ENCODE measurements at places on chromosomes 1 and 21. TPM values are rescaled to one million over a fixed set of nuclear protein-coding genes. Genes with fewer than 3 reads are reported as not detected.

GRCh38 chr1:96478228-96478627, 243.4 kb upstream of the PTBP2 start:
- no peak for DNase-seq

DNA sequence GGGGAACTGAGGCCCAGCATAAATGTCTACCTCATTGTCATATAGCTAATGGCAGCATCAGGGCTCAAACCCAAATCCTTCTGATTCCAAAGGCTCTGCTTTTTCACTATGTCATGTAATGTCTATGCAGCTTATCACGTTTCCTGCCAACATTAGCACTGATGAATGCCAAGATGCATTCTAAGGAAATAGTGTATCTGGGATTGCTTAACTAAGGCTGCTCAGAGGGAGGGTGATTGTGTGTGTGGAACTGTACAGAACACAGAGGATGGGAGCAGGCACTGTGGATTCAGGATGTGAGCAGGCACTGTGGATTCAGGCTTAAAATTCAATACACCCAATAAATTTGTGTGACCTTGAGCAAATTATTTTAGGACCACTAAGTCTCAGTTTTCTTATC, 456.4 kb upstream of the DEPDC1 start:
- DNase-seq, result no peak

DNA sequence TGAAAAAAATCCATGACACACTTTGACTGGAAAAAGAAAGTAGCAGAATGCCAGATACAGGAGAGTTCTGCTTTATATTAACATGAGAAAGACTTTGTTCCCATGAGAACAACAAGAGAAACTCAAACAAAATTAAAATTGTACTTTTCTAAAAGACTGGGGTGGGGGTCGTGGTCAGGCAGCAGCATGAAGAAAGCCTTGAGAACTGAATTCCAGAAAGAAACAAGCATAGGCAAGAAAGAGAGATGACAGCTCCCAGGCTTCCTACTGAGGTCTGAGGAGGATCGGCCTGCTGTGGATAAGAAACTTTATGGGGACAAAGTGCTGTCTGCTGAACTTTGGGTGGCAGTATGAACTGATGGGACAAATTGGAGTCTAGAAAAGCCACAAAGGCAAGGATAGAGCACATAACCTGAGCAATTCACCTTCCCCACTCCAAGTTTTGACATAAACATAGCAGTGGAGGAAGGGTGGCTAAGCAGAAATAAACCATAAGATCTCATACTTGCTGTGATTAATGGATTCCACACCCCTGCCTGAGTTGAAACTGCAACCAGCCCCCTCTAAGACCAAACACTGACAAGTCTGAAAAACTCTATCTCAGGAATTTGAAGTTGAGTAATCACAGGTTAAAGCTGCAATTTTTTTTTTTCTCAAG, 43.7 kb downstream of the COL6A1 start:
- DNase-seq, result no peak

- no peak for DNase-seq
Observed at GRCh38 chr1:109379422-109379821, 18.3 kb downstream of the SORT1 start.

- DNase-seq, result no peak
Observed at GRCh38 chr1:112544751-112545150, 36.0 kb downstream of the WNT2B start.

DNA sequence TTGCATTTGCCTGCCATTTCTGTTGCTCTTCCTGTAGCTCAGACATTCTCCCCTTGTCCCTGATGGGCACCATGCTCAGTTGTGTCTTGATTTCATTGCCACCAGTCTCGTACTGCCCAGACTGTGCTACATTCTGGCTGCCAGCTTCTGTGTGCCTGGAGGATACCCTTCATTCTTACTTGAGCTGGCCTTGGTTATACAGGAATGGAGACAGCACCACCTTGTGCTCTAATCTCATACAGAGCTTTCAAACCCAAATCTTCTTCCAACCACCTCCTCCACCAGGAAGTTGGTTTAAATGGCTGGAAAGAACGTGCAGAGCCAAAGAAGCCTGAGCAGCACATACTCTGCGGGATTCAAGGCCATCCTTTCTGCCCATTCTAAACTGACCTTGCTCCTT, 165.3 kb downstream of the SLC35F3 start:
- DNase-seq, result no peak

GRCh38 chr1:159212596-159212995, 7.9 kb downstream of the ACKR1 start:
- no peak for DNase-seq

- no peak for DNase-seq
Observed at GRCh38 chr21:36790616-36791015, 91.7 kb downstream of the SIM2 start.

DNA sequence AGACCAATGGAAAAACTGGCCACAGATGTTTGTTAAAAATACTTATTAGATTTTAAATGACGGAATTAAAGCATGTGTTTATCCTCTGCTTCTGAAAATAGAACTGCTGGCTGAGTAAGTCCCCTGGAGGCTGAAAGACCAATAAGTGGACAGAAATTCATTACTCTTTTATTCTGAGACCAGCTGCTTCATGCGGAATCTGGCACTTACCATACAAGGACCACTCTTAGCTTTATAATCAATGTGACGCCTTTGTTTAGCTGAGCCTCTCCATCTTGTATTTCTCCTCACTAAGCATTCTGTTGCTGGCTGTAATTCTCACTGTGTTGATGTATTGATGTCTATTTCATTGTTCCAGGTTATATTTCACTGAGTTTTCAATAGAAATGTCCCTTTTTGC, 6.3 kb upstream of the EXO1 start:
- DNase-seq, result no peak

GRCh38 chr21:21715266-21715969, 717.2 kb downstream of the NCAM2 start:
- DNase-seq, result no peak

- no peak for DNase-seq
Observed at GRCh38 chr21:25901330-25901979, 166.7 kb downstream of the GABPA start.

DNA sequence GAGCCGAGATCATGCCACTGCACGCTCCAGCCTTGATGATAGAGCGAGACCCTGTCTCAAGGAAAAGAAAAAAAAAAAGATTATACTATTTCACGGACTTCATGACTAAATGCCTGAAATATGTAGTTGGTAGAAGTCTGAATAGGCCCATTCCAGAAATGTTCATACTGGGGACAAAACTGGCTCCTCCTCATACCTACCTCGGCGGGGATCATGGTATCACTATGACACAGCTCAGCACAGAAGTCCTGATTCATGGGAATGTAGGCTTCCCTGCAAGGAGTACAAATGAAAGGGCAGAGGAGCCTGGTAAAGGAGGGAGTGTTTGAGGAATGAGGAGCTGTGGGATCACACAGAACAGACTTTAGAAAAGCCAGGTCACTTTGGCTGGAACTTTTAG, 5.0 kb downstream of the SPATA46 start:
- DNase-seq, result no peak

DNA sequence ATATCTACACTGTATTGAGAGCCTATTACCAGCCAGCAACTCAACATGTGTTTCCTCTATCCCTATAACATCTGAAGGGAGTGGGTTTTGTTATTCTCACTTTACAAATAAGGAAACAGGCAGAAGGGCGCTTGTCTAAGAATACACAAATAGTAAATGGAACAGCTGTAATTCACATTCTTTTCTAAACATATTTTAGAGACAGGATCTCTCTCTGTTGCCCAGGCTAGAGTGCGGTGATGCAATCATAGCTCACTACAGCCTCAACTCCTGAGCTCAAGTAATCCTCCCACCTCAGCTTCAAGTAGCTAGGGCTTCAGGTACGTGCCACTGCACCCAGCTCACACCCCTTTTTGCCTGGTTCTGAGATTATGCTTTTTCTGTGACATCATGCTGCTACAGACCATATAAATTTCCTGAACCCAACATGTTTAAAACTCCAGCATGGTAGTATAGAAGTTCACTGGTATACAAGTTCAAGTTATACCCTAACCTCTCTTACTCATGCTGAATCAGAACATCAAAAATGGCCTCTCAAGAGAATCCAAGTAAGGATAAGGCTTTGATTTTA, 8.6 kb upstream of the TACSTD2 start:
- DNase-seq, result no peak

DNA sequence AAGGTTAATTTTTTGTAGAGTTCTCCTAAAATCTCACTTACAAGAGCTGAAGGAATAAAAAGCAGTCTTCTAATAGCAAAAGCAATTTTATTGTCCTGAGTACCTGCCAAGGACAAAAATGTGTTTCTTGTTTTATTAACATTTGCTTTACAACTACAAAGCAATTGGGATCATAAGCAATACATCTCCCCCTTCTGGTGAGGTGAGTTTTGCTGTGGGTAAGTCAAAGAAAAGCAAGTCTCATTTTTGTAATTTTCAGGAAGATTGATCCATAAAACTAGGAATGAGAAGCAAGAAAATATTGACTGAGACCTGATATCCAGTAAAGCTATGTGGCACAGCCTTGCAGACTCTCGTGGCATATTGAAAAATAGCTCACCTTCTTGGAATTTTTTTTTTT, 2162.7 kb downstream of the NCAM2 start:
- DNase-seq, result no peak

DNA sequence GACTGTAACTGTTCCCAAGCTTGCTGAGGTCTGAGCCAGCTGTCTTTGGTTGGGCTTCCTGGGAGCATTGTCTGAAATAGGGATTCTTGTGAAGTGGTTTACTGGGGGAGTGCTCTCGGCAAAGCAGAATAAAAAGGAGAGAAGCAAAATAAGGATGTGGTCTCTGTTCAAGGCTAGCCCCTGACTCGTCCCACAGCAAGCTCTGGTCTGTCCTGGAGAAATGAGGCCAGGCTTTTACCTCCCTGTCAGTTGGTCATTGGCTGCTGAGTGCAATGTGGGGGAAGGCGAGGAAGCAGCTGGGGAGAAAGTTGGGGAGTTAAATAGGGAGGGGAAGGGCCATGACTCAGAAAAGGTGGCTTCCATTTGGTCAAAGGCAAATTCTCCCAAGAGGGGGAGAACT, 303.9 kb upstream of the DUSP10 start:
- no peak for DNase-seq

DNA sequence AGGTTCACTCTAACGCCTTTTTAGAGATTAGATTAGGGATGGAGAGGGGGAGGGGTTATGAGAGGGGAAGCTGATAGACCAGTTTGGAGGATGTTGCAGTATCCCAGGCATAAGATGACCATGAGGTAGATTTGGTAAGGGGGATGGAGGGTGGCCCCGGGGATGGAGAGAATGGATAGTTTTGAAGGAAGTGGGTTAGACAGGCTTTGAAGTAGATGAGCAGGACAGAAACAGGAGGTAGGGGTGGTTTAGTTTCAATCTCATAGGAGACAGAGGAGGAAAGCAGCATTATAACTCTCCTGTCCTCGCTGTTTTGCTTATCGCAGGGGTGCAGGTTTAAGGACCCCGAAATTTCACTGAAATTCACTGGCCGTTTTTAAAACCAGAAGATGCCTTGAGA, 11.8 kb downstream of the UBIAD1 start:
- no peak for DNase-seq

DNA sequence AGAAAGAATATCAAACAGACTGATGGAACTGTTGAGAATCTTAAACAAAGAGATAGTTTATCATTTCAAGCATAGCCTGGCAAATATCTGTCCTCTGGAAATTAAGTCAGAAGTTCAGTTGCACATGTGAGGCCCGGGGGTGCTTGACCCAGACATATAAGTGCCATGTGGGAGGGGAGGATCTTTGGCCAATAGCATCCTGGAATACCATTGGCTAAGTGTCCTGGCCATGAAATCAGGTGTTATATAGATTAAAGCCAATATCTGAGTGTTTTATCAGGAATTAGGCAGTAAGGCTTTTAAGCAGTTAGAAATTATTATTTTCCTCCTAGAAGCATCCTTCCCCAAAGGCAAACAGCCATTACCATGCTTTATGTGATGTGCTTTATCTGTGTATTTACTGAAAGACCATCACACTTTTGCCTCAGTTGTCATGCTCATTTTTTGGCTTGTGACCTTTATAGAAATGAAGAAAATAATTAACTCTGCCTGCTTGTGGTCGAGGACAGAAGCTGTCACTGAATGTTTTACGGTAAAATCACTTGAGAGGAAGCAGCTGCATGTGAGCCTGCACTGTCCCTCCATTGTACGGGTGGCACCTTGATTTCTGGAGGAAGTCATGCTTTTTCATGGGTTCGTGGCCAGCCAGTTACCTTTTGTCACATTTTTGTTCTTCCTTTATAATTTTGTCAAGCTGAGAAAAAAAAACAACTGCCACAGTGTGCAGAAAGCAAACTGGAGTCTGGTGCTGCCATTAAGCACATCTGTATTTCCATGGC, 259.9 kb upstream of the FMN2 start:
- no peak for DNase-seq

DNA sequence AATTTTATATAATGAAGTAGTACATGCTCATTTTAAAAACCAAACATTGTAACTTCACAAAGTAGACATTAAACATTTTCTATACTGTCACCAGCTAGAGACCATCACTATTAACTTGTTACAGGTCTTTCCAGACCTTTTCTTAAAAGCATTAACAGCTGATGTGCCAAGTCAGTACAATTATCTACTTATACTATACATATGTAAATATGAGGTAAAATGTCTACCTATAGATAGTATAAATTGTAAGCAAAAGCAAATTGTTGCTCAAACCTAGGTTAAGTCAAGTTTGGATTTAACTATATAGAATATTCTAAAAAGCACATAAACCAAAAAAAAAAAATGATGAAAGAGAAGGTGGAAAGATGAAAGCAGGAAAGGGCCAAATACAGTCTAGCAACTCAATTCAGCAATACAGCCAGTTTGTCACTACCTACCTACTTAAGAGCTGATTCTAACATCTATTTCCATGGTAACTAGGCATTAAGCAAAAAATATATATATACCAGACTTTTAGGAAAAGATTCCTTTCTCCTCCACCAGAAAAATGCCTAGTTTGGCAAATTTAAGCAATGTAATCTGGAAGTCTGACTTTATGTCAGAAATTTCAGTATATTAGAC, 34.5 kb downstream of the ARID4B start:
- DNase-seq, result no peak

GRCh38 chr1:35876988-35877387, 6.0 kb upstream of the AGO1 start:
- no peak for DNase-seq

GRCh38 chr1:232587141-232588008, 42.6 kb downstream of the SIPA1L2 start:
- DNase-seq, result no peak

C8A gene
- not detected for total RNA-seq

PTPRU gene
- 0.74 TPM for total RNA-seq

OR10J1 gene
- total RNA-seq, result not detected

OR6K3 gene
- not detected for total RNA-seq

LRRC8D gene
- total RNA-seq, result 26.3 TPM

SAMD11 gene
- total RNA-seq, result not detected

GJB3 gene
- total RNA-seq, result not detected

LCE2A gene
- total RNA-seq, result not detected

S100A2 gene
- total RNA-seq, result 0.50 TPM

CFHR3 gene
- total RNA-seq, result not detected

LCK gene
- total RNA-seq, result 289 TPM
